NCI-H1694 treated with DMSO at 0.1 percent for 48 hours (cell line): ENCODE measurements at places on chromosomes 1 and 21.

DNA sequence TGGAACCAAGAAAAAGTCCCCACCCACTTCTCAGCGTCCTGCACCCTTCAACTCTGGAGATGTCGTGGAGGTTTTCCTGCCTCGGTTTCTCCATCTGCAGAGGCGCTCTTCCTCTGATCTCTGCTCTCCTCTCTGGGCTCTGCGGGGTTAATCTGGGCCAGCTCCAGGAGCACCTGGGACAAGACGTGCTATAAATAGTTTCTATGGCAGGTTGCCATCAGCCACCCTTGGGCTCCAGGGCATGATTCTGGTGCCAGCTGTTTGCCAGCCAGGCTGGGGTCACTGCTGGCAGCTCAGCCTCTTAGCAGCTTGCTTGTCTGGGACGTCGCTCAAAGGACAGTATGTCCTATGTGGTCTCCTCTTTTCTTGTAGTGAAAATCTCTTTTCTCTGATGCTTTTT lies 137.1 kb downstream of the ACTL8 start:
- peak; percentile 34 for DNase-seq

- DNase-seq = no peak
Measured at GRCh38 chr1:160755911-160756848, 17.1 kb downstream of the SLAMF7 start.

- DNase-seq = no peak
Measured at GRCh38 chr1:98677288-98677687, 15.8 kb downstream of the SNX7 start.

- DNase-seq = no peak
Measured at GRCh38 chr1:231867607-231868006, 241.0 kb downstream of the DISC1 start.

GRCh38 chr1:220699044-220699443 lies 8.9 kb downstream of the C1orf115 start:
- no peak for DNase-seq
